ENCODE measurements at places on chromosomes 6 and 20.

DNA sequence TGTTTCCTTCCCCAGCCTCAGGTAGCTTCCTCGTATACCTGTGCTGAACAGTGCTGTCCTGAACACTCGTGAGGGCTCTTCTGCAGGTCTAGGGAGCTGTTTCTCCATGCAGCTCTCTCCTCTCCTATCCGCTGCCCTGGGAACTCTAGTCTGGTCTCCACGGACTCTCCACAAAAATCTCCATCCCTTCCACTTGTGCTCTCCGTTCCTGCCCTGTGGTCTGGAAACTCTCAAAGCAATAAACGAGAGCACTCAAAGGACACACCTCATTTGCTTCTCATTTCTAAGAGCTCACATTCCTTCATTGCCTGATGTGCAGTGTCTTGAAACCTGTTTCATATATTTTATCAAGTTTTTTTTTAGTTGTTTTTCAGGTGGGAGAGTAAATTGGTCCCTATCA, 235.9 kb upstream of the RGS17 start:
- no peak for DNase-seq

- no peak for DNase-seq
Observed at GRCh38 chr6:52104979-52105378, 17.6 kb upstream of the PKHD1 start.

DNA sequence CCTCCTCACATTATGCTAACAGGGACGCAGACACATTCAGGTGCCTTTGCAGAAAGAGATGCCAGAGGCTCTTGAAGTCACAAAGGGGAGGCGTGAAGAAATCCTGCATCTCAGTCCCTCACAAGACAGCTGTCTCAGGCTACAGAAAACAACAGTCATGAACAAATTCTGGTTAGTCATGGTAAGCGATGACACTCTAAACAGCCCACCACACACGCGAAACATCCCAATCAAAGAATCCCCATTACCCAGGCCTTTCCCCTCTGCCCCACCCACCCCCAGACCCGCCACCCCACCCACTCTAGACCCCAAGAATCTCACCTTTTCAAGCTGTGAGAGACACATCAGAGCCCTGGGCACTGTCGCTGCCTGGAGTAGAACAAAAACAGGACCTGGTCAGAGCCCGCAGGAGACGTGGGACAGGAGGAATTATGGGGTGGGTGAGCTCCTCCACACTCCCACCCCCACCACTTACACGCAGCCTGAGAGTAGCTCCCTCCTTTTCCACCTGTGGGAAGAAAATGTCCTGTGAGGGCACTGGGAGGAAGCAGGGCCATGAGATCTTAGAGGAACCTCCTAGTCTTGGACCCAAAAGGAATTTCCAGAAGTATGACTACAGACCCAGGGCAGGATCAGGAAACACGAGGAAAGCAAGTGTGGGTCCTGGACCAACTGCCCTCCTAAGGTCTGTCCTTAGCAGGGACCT, 2.7 kb downstream of the HLA-B start:
- peak; percentile 50 for DNase-seq

DNA sequence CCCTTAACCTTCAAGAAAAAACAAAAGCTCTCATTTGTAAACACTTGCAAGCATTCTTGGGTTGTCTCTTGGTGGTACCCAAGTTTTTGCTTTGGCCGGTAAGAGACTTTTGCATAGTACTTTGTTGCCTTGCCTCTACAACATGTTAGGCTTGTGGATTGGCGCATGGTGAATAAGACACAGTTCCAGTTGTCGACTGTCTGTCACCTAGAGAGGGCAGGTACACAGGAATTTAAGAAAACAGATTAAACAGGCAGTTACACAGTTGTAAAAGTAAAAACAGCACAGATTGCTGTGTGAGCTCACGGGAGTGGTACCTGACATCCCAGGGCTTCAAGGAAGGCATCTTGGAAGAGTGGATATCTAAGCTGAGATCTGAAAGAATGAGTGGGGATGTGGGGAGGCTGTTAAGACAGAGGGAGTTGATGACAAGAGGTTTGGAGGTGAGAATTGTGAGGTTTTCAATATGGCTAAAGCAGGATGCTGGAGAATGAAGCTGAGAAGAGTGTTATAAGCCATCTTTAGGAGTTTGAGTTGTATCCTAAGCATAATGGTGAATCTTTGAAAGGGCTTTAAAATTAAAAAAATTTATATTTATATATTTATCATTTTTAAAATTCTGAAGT, 19.2 kb downstream of the UTRN start:
- DNase-seq = no peak

DNA sequence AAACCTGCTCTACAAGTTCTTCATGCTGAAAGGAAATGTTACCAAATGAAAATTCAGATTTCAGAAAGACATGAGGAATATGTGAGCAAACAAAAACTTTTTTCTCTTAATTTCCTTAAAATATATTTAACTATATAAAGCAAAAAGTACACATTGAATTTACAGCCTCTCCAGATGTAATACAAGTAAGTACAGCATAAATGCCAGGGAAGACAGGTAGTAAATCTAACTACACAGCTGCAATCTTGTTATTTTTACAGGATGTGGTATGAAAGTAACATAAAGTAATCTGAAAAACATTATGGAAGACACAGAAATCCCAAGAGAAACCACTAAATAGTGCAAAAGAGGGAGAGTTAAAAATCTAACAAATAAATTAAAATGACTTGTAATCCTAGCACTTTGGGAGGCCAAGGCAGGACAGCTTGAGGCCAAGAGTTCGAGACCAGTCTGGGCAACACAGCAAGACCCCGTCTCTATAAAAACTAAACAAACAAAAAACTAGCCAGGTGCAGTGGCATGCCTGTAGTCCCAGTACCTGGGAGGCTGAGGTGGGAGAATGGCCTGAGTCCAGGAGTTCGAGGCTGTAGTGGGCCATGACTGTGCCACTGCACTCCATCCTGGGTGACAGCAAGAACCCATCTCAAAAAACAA, 50.7 kb downstream of the FAM8A1 start:
- no peak for DNase-seq

DNA sequence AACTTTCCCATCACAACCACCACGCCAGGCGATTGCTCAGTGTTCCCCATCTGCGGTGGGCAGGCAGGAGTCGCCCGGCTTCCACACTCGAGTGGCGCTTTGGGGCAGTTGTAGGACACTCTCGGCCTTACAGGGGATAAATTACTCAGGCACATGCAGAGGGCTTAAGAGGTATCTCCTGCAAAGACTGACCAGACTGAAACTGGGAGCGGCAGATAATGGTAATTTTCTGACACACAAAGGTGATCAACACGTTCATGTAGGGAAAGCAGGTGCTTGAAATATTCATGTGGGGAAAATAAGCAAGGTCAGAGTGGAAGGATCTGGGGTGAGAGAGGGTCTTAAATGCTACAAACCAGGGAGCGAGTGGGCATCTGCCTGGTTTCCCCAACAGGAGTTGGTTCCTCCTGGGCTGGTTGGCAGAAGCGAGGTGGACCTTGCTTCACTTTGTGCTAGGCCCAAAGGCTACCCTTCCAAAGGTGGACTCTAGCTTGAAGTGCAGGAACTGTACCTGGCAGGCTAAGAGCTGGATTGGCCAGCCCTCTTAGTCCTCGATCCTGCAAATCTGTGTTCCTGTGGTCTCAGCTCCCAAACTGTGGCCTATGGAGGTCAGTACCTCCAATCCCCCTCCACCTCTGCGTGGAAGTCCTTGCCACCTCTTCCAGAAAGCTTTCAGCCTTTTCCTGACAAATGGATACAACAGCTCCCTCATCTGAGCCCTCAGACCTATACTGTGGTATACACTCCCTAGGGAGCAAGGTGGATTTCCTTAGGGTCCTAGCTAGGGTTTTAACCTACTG, 16.7 kb downstream of the PLAGL2 start:
- DNase-seq = no peak

DNA sequence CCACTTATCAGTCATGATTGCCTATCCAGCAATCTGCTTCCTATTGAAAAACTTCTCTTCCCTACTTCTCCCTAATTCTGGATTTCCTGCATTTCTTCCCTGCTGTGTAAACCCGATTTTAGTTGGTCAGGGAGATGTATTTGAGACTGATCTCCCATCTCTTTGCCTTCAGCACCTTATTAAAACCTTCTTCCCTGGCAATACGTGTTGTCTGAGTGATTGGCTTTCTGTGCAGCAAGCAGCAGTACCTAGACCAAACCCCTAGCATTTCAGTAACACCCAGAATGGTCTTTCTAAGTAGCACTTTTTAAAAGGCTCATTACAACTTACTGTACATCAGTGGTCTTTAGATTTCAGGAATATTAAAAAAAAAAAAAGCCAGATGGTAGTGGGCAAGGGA, 99.1 kb upstream of the PDE10A start:
- no peak for DNase-seq

All from CD4-positive, alpha-beta T cell treated with Interferon alpha-2 for 1 hour (primary cell).